Nephron progenitor cell (in vitro differentiated cells): ENCODE measurements at places on chromosomes 11 and 22.

DNA sequence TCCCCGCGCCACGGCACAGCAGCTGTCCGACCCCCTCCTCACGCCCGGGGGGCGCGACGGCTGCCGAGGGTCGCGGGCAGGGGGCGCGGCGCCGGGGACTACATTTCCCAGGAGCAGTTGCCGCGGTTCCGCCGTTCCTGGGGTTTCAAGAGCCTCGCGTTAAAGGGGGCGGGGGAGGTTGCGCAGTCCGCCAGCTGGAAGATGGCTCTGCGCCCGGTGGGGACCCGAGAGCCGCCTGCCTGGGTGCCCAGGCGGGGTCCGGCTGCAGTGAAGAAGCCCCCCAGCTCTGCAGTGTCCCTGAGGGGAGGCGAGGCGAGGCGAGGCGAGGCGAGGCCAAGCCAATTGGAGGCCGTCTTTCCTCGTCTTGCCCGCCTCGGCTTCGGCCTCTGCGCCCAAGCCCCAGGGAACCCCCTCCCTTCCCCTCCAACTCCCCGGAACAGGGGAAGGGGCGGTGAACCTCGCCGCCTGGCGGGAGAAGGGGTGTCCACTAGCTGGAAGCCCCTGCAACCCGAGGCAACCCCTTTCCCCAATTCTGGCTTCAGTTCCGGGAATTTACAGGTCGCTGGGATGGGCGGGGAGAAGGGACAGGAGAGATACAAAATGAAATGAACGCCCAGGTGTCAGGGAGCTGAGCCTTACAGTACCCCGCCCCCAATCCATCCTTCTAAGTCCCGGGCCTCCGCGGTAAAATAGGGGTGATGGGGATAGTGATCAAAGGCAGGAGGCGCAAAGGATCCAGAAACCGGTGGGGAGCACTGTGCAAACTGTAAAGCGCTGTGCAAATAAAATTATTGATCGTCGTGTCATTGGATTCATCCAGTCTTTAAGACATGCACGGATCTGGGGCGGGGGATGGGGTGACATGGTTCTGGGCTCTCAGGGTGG lies 5.2 kb upstream of the GCAT start:
- peak; percentile 81 for DNase-seq

GRCh38 chr11:808427-809286 lies 1.1 kb upstream of the RPLP2 start:
- no peak for DNase-seq

DNA sequence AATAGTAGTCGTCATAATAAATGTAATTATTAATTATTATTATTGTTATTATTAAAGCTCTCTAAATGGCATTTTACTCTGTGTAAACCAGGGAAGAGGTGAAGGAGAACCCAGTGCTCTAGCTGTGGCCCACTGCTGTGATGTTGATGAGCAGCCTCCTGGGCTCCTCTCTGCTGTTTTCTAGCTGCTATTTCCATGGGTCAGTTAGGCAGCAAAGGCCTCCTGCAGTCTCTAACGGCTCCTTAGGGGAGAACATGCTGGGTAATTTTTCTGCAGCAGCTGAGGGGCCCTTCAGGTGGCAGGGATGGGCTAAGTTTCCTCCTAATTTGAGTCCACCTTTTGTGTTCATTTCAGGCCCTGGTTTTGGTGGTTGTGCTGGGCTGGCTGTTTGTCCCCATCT lies 24.6 kb downstream of the SLC5A1 start:
- no peak for DNase-seq

DNA sequence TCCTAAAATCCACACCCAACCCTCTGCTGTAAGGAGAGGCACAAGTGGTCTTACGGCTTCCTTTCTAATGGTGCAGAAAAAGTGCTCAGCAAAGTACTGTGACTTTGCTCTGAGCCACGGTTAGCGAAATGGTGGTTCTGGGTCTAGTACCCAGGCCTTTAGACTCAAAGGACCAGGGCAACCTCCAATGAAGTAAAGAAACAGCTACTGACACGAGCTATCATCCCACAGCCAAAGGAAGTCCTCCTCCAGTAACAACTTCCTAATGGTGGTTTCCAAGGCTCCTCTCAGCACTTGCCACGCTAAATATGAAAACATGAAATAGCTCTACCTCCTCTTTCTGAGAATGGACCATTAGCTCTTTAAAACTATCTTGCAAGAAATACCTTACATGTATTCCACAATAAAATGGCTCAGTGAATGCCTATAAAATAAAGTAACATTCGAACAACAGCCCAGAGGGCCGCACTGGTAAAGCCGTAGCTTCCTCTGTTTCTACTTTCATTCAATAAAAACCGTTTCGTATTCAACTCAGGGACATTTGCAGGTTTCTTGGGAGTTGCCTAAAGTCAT lies 122.4 kb downstream of the ETS1 start:
- no peak for DNase-seq

- no peak for DNase-seq
These were observed 599.1 kb downstream of the BRD1 start for GRCh38 chr22:49228431-49229037.

DNA sequence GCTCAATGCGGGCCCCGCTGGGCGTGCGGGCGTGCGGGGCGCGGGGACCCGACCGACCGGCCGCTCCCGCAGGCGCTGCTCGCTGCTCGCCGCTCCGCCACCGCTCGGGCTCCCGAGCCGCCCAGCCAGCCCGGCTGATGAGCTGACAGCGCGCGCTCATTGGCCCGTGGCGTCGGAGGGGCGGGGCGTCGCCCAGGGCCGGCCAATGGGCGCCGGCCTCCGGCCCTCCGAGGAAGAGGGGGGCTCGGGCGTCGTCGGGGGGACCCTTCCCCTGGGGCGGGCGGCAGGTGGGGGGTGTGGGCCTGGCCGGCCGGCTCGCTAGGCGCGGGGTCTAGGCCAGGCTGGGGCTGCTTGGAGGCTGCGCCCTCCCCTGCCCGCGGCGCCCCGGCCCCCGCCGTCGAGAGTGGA lies at the start of gene SCUBE1:
TSS of gene SCUBE1 (minus strand) at position 111 of the 408 bp plus-strand sequence. CDS start 111 bp downstream, outside the sequence.
- DNase-seq, result peak; percentile 86

DNA sequence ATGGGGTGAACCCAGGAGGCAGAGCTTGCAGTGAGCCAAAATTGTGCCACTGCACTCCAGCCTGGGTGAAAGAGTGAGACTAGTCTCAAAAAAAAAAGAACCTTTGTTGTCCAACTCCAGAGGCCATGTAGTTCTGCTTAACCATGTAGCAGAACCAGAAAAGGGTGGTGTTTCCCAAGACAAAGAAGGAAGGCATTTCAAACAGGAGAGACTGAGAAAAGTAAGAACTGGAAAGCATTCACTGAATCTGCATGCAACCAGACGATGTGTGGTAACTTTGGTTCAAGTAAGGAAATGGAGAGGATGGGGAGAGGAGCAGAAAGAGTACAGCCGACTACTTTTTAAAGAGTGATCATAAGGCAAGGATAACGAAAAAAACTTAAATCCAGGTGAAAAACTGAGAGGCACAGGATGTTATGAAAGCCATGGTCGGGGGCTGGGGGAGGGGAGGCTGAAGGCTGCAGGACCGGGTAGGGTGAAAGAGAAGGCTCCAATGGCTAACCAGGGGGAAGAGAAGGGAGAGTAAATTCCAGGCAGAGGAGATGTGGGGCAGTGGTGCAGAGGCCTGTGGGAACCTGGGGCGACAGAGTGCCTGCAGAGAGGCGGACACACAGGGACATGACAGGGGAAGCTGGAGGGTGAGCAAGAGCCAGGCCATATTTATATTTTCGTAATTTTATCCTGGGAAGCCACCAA lies 48.8 kb downstream of the MAPK1 start:
- DNase-seq, result no peak

- no peak for DNase-seq
These were observed 455.1 kb upstream of the ARHGAP42 start for GRCh38 chr11:100232006-100232405.

DNA sequence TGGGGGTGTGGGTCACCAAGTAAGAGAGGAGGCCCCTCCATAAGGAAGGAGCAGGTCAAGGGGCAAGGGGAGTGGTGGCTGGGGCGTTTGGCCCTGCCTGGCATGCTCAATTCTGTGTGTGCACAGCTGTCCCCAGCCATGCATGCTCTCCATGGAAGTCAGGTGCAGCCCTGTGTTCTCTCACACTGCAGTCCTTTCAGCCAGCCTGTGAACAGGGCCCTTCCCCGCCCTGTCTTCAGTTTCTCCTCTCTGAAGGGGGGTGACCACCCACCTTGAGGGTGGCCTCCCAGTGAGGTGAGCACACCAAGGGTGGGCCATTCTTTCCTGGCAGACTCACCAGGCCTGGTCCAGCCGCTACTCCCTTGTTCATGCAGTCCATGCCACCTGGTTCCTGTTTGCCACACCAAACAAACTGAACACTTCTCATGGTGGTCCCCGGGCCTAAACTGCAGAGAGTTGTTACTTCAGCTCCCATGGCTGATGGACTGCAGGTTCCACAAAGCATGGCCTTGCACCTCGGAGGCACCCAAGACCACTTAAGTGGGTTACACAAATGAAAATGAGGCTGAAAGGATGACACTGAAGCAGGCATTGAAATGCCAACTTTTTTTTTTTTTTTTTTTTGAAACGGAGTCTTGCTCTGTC lies 1.7 kb upstream of the CHCHD10 start:
- no peak for DNase-seq

DNA sequence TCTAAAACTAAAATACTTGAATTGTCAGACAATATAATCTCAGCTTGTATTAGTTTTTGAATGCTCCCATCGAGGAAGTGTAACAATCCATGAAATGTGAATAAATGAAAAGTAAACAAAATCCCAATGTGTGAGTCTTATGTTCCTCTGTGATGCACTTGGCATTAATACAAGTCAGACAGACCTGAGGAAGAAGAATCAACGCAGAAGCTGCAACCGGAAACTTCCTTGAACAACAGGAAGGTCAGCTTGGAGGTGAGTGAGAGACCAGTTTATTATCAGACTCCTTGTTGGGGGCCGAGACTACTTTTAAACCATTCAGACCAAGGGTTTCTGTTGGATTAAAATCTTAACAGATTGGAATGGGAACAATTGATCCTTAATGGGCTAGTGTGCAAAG lies 24.2 kb downstream of the NUP50 start:
- DNase-seq, result no peak

- DNase-seq, result no peak
These were observed 12.0 kb downstream of the PPARA start for GRCh38 chr22:46162285-46162684.

GRCh38 chr11:130890039-130890745 lies 26.1 kb downstream of the SNX19 start:
- DNase-seq, result no peak

- DNase-seq, result no peak
These were observed 19.8 kb downstream of the PRMT3 start for GRCh38 chr11:20407344-20407743.

GRCh38 chr22:21932347-21932746 lies 20.3 kb downstream of the PPM1F start:
- no peak for DNase-seq

- DNase-seq, result no peak
These were observed 55.5 kb downstream of the PIK3C2A start for GRCh38 chr11:17152306-17152705.

- DNase-seq, result no peak
These were observed 1.3 kb upstream of the SCARF2 start for GRCh38 chr22:20438678-20439492.

DNA sequence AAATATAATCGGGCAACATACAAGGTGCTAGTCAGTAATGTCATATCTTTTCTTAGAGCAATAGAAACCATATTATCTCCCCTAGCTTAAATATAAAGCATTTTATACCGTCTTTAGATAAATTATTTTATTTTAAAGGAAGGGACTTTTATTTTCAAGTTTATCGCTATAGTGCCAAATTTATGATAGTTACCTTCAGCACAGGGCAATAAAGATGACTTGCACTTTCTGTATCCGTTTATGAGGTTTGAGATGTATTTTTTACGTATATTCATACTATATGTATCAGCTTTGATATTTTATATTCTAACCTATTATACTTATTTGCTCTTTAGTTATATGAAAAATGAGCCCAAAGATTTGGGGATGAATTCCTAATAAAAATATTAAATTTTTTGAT lies 61.6 kb upstream of the CARD18 start:
- no peak for DNase-seq

- peak; percentile 18 for DNase-seq
These were observed 701 bp downstream of the DIXDC1 start for GRCh38 chr11:111937844-111938243.

DNA sequence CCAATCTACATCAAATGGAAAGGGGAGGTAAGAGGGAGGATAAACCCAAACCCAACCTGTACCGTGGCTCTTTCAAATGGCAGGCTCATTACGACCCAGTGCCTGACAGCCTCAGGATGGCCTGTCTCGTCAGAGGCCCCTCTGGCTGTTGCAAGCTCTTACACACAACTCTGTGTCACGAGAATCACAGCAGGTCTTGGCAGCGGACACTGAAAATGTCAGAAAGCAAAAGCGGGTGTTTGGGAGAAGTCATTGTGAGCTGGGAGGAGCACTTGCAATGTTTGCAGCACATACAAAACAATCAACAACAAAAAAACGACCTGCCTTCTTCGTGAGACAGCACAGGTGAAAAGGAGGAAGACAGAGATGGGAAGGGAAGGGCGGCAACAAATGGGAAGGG lies 248.1 kb downstream of the OPCML start:
- no peak for DNase-seq

DNA sequence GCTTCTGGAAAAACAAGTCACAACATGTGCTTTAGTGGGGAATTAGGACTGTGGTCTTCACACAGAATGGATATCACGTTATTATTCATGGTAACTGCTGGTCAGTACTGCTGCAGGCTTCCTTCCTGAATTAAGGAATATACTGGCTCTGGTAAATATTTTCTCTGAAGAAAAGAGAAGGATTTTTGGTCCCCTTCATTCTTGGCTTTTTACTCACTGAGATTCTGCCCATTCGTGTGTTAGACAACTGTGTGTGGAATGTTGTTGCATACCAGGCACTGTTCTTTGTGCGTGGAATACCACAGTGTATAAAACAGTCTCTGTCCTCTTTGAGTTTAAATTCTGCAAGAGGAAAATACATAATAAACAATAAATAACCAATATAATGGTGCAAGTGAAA lies 80.3 kb downstream of the ALX4 start:
- DNase-seq, result no peak

DNA sequence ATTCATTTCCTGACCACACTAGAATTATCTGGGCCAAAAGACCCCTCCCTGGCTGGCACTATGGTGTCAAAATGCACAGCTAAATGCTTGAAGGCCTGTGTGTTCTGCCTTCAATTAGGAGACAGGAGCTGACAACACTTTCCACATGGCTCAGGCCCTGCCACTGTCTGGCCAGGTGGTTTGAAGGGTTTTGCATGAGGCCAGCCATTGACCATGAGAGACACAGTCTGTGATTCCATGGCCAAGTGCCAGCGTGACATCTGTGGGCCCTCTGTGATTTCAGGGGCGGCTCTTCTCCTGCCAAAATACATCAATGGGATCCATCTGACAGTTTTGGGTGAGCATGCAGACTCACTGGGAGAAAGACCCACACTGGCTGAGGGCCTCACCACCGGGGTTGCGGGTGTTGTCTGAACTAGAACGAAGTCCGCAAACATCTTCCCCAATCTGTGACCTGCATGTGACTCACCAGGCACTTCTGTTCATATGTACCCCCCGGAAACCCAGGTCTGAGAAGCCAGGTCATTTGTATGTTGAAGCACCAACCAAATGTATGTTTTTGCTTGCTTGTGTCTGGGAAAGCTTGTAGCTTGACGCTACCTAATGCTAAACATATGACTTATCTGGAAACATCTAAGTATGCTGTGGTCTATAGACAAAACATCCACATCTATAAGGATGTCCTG lies 20.7 kb upstream of the NAV2 start:
- DNase-seq, result no peak

GRCh38 chr11:10930224-10930971 lies 72.5 kb upstream of the ZBED5 start:
- DNase-seq, result no peak
